ENCODE measurements at places on chromosomes 2 and 18. TPM values are rescaled to one million over a fixed set of nuclear protein-coding genes. Genes with fewer than 3 reads are reported as not detected.

Gene LAMA1
- 0.09 TPM for total RNA-seq

Gene CSRNP3
- not detected for total RNA-seq

Gene ALPP
- 0.16 TPM for total RNA-seq

Gene UGT1A10
- total RNA-seq: not detected

Gene MDH1B
- 0.41 TPM for total RNA-seq

Gene SCYGR4
- total RNA-seq: not detected

Gene ATP6V1B1
- not detected for total RNA-seq

Gene VWC2L
- total RNA-seq: not detected

Gene B3GNT7
- total RNA-seq: 0.98 TPM

Gene CYP26B1
- not detected for total RNA-seq

Gene LBX2
- 0.72 TPM for total RNA-seq

Gene PHLPP1
- total RNA-seq: 11.5 TPM

Gene DPP4
- total RNA-seq: 30.1 TPM

Gene NOSTRIN
- total RNA-seq: 0.53 TPM

Gene TOGARAM2
- 4.3 TPM for total RNA-seq

Gene G6PC2
- not detected for total RNA-seq

Gene LIPG
- total RNA-seq: 0.22 TPM

DNA sequence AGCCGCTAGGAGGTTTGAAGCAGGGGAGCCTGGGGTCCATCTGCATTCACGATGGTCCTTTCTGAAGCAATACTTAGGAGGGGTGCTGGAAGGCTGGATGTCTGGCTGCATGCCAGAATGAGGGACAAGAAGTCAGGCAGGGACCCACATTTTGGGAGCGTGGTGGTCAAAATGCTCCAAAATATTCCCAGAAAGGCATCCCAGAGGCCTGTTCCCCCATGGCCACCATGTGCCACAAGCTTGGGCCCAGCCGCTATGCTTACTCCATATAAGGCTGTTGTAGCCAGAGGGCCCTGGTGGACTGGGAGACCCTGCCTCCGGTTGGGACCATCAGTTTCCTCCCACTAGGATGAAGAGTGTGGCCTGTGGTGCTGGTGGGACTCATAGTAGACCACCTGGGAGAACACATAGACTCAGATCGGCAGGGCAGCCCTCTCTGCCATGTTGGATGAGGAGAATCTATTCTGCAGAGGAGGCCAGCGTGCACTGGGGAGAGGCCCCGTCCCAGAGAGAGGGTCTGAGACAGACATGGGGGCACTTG lies 3.6 kb upstream of the PROM2 start:
- H3K4me1 ChIP-seq: no peaks in the 10 kb centered on the region
- no peak overlapping the region for H3K27ac ChIP-seq
- no peaks in the 10 kb centered on the region for H3K36me3 ChIP-seq
- H3K27me3 ChIP-seq: peaks cover 16% of the 10 kb centered on the region

DNA sequence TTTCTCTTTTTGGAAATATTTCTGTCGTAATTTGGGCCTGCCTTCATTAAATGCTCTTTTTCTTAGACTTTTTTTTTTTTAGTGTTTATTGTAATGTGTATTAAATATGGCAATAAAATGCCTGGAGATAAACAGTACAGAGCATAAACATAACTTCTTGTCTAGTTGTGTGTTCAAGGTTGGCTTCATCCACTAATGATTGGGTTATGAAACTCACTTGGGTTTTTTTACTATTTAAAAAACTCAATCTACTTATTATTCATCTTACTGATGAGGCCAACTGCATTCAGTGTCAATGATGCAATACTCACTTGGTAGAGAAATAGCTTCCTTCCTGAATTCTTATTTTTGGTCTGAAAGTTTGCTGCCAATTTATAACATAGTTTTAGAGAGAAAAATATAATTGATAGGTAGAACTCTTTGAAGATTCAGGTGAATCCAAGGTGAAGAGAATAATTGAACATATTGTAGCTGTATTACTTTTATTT lies 144.2 kb upstream of the NABP1 start:
- H3K36me3 ChIP-seq: no peaks in the 10 kb centered on the region
- no peak for DNase-seq
- H3K4me3 ChIP-seq: no peak overlapping the region
- no peak overlapping the region for H3K27ac ChIP-seq
- no peaks in the 10 kb centered on the region for H3K27me3 ChIP-seq
- H3K4me1 ChIP-seq: no peaks in the 10 kb centered on the region

- peaks cover 7% of the 10 kb centered on the region for H3K36me3 ChIP-seq
- peaks cover 2% of the 10 kb centered on the region for H3K4me1 ChIP-seq
- H3K4me3 ChIP-seq: no peak overlapping the region
- DNase-seq: no peak
Measured at GRCh38 chr2:61439241-61440002, 31.5 kb downstream of the USP34 start.

DNA sequence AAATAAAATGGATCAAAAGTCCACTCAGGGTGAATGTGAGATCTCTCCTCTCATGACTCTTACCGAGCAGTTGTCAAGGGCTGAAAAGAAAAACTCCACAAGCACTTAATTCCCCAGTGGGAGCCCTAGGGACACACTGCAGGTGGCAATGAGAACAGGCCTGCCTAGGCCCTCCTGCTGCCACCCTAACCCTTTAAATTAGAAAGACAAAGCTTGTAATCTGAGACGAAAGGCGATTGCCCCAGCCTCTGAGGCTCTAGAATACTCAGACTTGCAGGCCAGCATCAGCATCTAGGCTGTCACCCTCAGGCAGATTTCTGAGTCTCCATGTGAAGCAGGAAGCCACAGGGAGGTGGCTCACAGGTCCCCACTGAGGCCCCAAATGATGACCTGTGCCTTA lies 457.0 kb upstream of the MYT1L start:
- no peaks in the 10 kb centered on the region for H3K36me3 ChIP-seq
- no peaks in the 10 kb centered on the region for H3K27me3 ChIP-seq
- no peak overlapping the region for H3K4me3 ChIP-seq
- no peak overlapping the region for H3K27ac ChIP-seq
- no peak for DNase-seq
- H3K4me1 ChIP-seq: no peaks in the 10 kb centered on the region

- H3K36me3 ChIP-seq: no peaks in the 10 kb centered on the region
- H3K27me3 ChIP-seq: no peaks in the 10 kb centered on the region
- no peak overlapping the region for H3K27ac ChIP-seq
- no peak for DNase-seq
Measured at GRCh38 chr2:232994446-232994845, 18.6 kb downstream of the NGEF start.

GRCh38 chr2:37551783-37552182 lies 119.7 kb downstream of the CDC42EP3 start:
- no peak overlapping the region for H3K27ac ChIP-seq
- no peak overlapping the region for H3K4me3 ChIP-seq
- no peaks in the 10 kb centered on the region for H3K36me3 ChIP-seq

DNA sequence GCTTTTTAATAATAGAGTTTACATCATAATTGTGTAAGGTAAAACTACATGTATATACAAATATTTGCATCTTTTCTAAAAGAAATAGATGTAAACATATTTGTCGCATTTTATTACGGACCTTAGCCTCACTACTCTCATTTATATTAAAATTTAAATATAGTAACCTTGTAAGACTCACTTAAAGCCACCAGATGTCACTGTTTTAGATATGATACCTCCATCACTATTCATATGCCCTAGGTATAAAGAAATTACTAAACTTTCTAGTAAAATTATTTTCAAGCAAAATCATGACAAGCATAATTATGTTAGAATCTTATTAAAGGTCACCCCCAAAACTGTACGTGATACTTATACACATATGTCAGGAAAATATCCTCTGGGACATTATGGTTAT lies 674.3 kb upstream of the REG3G start:
- no peak overlapping the region for H3K4me3 ChIP-seq
- H3K36me3 ChIP-seq: no peaks in the 10 kb centered on the region
- no peak overlapping the region for H3K27ac ChIP-seq
- DNase-seq: no peak
- H3K27me3 ChIP-seq: no peaks in the 10 kb centered on the region
- H3K4me1 ChIP-seq: no peaks in the 10 kb centered on the region

GRCh38 chr18:79356435-79356834 lies 39.3 kb upstream of the NFATC1 start:
- no peaks in the 10 kb centered on the region for H3K4me1 ChIP-seq
- no peak for DNase-seq
- no peak overlapping the region for H3K27ac ChIP-seq
- peaks cover 6% of the 10 kb centered on the region for H3K36me3 ChIP-seq

GRCh38 chr2:105294844-105295481 lies 34.6 kb downstream of the TGFBRAP1 start:
- no peak overlapping the region for H3K4me3 ChIP-seq
- H3K27me3 ChIP-seq: no peaks in the 10 kb centered on the region
- no peak overlapping the region for H3K27ac ChIP-seq
- H3K4me1 ChIP-seq: no peaks in the 10 kb centered on the region
- H3K36me3 ChIP-seq: peaks cover 65% of the 10 kb centered on the region

- H3K4me1 ChIP-seq: no peaks in the 10 kb centered on the region
- H3K27ac ChIP-seq: no peak overlapping the region
- H3K4me3 ChIP-seq: no peak overlapping the region
- no peak for DNase-seq
Measured at GRCh38 chr2:183409662-183410061, 285.4 kb downstream of the NUP35 start.

DNA sequence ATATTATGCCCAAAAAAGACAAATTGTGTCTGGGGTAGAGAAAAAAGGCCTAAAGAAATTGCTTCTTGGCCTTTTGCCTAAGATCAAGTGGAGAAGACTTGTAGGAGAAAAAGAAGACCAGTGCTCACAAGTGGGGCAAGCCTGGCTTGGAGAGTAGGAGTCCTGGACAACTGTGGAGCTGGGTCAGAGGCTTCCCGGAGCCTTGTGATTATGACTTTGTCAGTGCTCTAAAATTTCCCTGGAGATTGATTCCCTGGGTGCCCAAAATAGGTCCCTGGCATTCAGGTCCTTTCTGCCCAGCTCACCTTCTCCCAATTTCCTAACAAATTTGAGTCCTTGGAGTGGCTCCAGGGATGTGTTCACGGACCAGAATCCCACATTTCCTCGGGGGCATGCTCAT lies 787 bp upstream of the TRIM54 start:
- H3K27me3 ChIP-seq: peaks cover 2% of the 10 kb centered on the region
- H3K4me3 ChIP-seq: no peak overlapping the region
- no peak for DNase-seq

DNA sequence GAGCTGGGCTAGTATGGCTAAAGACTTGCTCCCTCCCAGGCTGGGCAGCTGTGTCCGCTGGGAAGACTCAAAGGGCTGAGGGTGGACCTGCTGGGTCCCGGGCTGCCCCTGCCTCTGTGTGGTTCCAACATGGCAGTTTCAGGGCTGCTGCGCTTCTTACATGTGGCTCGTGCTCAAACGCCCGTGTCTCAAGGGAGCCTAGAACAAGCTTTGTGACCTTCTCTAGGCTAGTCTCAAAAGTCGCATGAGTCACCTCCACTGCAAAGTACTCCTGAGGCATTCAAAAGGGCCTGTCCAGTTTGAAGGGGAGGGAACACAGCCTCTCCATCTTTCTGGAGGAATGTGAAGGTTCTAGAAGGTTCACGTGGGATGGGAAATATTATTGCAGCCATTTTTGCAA lies 44.7 kb upstream of the RAB31 start:
- H3K27me3 ChIP-seq: peaks cover 9% of the 10 kb centered on the region
- H3K4me3 ChIP-seq: no peak overlapping the region
- H3K36me3 ChIP-seq: no peaks in the 10 kb centered on the region
- DNase-seq: no peak
- H3K4me1 ChIP-seq: no peaks in the 10 kb centered on the region
- H3K27ac ChIP-seq: no peak overlapping the region

GRCh38 chr18:51490860-51491259 lies 293.4 kb upstream of the MEX3C start:
- no peak overlapping the region for H3K27ac ChIP-seq
- H3K27me3 ChIP-seq: no peaks in the 10 kb centered on the region
- H3K4me1 ChIP-seq: no peaks in the 10 kb centered on the region
- DNase-seq: no peak
- H3K4me3 ChIP-seq: no peak overlapping the region

GRCh38 chr2:115303-115702 lies 69.0 kb upstream of the FAM110C start:
- H3K4me1 ChIP-seq: no peaks in the 10 kb centered on the region
- H3K4me3 ChIP-seq: no peak overlapping the region
- no peaks in the 10 kb centered on the region for H3K36me3 ChIP-seq

- H3K27ac ChIP-seq: no peak overlapping the region
- no peaks in the 10 kb centered on the region for H3K36me3 ChIP-seq
- peaks cover 13% of the 10 kb centered on the region for H3K27me3 ChIP-seq
- H3K4me1 ChIP-seq: no peaks in the 10 kb centered on the region
- H3K4me3 ChIP-seq: no peak overlapping the region
Measured at GRCh38 chr2:118784860-118785259, 62.6 kb downstream of the EN1 start.

DNA sequence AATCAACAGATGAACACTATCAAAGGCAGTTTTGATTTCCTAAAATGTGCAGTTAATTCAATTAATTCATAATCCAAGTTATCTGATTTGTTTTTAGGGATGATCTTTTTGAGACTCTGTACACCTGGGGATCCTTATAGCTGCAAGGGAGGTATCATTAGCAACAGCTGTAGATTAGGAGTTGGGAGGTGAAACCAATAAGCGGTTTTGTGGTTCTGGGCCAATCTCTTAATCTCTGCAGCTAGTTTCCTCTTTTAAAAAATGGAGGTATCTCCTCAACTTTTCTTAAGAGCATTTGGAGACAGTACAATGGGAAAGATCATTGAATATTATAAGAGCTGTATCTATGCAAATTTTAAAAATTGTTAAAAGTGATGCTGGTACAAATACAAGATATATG lies 126.0 kb downstream of the MC4R start:
- H3K27ac ChIP-seq: no peak overlapping the region
- no peak overlapping the region for H3K4me3 ChIP-seq
- no peaks in the 10 kb centered on the region for H3K4me1 ChIP-seq
- H3K36me3 ChIP-seq: no peaks in the 10 kb centered on the region
- no peaks in the 10 kb centered on the region for H3K27me3 ChIP-seq

DNA sequence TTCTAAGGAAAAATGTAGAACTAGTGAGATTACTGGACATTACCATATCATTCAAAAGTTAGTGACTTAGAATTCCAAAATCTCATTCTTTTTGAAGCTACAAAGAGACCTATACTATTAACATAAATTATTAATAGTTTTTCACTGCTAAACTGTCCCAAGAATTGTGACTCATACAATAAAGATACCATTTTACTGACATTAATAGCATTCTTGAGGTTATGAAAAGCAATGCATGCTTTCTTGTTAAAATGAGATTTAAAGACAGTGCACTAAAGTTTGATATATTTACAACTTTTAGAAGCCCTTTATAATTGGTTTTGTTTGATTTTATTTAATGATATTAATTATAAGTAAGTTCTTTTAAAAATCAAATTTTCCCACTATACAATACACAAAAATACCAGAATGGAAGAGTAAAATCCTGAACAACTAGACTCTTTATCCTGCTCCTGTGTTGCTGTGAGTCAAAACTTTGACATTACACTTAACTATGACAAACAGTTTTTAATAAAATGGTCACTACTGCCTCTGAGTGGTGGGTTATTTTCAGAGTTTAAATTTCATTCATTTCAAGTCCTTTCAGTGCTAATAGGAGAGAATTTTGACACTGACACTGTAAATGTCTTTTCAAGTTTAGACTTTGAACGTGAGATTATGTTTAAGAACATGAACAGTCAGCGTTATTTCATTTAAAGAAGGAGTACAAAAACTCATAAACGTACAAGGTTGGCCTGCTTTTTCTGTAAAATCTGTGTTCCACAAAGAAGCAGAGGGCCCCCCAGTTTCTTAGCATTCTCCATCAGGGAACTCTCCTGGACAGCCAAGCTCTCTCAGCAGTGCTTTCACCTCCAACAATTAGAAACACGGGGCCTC lies 54.5 kb downstream of the FAM124B start:
- no peak for DNase-seq
- H3K4me1 ChIP-seq: no peaks in the 10 kb centered on the region
- peaks cover 2% of the 10 kb centered on the region for H3K27me3 ChIP-seq
- no peak overlapping the region for H3K4me3 ChIP-seq

- no peaks in the 10 kb centered on the region for H3K27me3 ChIP-seq
- H3K36me3 ChIP-seq: no peaks in the 10 kb centered on the region
- no peak overlapping the region for H3K27ac ChIP-seq
- H3K4me3 ChIP-seq: no peak overlapping the region
- H3K4me1 ChIP-seq: no peaks in the 10 kb centered on the region
Measured at GRCh38 chr18:54880395-54881105, 52.3 kb downstream of the RAB27B start.

All from T-cell (primary cell).